ENCODE measurements at places on chromosomes 11 and 22. TPM values are rescaled to one million over a fixed set of nuclear protein-coding genes. Genes with fewer than 3 reads are reported as not detected.

Gene NOX4
- 0.19 TPM for total RNA-seq

Gene APOA5
- total RNA-seq = not detected

Gene RFPL2
- total RNA-seq = not detected

Gene TEX12
- total RNA-seq = 0.41 TPM

DNA sequence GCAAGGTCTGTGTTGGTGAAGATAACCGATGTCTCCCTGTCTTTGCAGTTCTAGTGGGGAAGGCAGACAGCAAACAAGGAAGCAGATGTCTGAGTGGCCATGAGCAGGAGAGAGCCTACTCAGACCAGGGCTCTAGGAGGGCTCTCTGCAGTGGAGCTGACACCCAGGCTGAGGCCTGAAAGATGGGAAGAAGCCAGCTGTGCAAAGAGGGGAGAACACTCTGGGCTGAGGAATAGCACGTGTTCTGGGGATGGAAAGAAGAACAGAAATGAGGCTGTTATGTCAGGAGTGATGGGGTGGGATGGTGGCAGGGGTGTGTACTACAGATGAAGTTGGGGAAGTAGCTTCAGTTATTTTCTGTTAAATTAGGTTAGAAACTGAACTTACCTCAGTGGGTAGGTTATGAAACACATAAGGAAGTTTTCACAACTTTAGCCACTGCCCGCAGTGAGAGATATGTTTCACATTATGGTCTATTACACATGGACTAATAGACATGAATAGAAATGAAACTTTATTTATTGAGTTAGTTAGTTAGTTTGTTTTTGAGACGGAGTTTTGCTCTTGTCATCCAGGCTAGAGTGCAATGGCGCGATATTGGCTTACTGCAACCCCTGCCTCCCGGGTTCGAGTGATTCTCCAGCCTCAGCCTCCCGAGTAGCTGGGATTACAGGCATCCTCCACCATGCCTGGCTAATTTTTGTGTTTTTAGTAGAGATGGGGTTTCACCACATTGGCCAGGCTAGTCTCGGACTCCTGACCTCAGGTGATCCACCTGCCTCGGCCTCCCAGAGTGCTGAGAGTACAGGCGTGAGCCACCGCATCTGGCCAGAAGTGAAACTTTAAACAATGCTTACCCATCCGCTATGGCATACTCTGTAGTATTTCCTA, 7.8 kb downstream of the DCPS start:
- no peak for DNase-seq

DNA sequence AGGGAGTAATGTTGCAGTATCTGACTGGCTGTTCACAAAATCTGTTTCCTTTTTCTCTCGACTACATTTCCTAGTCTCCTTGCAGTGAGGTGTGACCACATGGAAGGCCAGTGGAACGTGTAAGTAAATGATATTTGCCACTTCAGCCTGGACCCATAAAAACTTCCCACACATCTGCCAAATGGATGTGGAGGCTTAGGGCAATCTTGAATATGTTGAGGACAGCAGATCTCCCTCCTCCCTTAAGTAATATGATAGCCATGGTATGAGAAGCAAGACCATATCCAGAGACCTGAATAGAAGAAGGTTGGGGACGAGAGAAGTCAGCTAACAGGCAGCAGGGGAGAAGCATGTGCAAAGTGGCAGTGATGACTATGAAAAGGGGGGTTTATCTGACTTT, 33.0 kb upstream of the C11orf87 start:
- DNase-seq = no peak

Measured in A673 (cell line).